ENCODE measurements at places on chromosomes 6 and 20.

DNA sequence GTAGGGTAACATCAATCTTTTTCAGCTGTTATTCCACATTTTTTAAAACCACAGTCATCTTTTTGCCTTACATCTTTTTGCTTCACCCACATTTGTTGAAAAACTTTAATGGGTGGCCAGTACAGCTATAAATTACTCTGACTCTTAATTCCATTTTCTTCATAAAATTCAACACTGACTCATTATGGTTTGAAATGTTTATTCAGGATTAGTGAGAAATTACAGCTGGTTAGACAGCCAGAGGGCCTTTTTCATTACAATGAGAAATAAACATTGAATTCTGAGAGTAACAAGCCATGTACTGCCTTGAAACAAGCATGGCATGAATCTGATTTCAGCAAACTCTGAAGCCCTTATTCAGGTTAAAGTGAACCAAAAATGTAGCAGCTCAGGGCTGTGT, 19.5 kb downstream of the NDUFAF4 start:
- no peak for DNase-seq

DNA sequence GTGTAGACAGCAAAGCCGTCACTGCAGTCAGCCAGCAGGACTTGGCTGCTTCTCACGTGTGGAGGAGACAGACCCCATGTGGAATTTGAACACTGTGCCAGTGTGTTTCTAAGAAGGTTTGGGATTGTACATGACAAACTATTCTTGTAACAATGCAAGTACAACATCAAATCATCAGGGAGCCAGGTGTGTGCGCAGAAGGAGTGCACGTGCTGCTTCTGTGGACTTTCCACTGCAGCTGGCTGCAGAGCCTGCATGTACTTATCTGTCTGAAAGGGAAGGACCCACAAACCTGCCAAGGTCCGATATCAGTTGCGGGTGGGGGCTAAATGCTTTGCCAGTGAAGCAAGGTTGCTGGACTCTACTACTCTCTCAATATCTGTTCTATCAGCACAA, 211.6 kb downstream of the WDR27 start:
- DNase-seq = no peak

- DNase-seq = no peak
Observed at GRCh38 chr20:47276851-47277534, 79.5 kb downstream of the ZMYND8 start.

GRCh38 chr6:75349262-75349984, 64.8 kb upstream of the TMEM30A start:
- no peak for DNase-seq

GRCh38 chr6:21836772-21837425, 243.3 kb downstream of the SOX4 start:
- no peak for DNase-seq
